ENCODE measurements at places on chromosomes 16 and 17.

GRCh38 chr17:39167476-39167875 lies 1.5 kb upstream of the ARL5C start:
- no peak for DNase-seq

DNA sequence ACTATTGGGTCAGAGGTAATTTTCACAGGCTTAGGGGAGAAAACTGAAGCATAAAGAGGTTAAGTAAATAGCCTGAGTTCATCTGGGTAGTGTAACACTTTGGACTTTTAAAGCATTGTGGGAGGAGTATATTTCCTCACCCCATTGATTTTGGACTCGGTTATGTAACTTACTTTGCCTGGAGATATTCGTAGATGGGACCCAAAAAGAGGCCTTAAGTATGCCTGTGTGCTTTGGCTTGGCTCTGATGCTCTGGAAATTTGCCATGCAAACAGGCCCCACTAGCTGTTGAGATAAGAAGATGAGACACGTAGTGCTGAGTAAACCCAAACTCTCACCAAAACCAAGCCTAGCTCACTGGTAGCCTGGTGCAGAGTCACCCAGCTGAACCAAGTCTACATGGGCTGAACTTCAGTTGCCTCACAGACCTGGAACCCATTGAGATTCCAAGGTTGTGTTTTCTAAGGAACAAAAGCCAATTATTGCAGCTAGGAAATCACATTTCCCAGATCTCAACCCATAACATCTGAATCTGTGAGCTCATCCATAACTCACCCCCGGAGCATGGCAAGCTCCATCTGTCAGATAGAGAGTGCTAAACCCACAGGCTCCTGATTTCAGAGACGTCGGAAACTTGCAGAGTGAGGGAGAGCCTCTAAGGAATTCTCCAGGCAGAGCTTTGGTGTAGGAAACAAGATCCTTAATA lies 536.0 kb upstream of the C16orf82 start:
- no peak for DNase-seq

DNA sequence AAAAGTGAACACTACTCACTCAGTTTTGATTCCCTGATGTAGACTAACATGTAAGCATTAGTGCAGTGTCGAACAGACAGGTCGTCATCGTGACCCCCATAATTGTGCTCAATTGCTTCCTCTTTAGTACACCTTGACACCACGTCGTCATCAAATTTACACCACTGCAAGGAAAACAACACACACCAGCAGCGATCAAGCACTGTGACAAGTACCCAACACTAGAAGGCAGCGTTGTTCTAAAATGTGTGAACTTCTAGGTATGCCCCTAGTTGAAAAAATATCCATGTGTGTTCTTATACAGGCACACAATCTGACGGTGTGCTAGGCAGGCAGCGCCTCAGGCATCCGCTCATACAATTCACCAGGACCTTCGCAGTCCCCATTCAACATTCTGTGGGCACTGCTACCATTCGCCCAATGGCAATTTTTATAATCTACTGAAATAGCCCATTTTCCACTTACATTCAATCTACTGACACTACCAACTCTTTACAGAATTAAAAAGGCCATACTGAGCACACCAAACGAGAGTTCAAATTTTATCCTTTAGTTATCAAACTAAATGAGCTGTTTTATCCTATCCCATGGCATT lies 23.1 kb downstream of the LITAFD start:
- no peak for DNase-seq

- DNase-seq = no peak
Observed at GRCh38 chr17:63841350-63842172, 924 bp downstream of the SMARCD2 start.

GRCh38 chr17:82929011-82929622 lies 89.3 kb upstream of the ZNF750 start:
- no peak for DNase-seq

- DNase-seq = peak; percentile 82
Observed at GRCh38 chr16:30112197-30113030, 923 bp downstream of the GDPD3 start.

- no peak for DNase-seq
Observed at GRCh38 chr17:51189628-51190027, 23.4 kb downstream of the NME2 start.

DNA sequence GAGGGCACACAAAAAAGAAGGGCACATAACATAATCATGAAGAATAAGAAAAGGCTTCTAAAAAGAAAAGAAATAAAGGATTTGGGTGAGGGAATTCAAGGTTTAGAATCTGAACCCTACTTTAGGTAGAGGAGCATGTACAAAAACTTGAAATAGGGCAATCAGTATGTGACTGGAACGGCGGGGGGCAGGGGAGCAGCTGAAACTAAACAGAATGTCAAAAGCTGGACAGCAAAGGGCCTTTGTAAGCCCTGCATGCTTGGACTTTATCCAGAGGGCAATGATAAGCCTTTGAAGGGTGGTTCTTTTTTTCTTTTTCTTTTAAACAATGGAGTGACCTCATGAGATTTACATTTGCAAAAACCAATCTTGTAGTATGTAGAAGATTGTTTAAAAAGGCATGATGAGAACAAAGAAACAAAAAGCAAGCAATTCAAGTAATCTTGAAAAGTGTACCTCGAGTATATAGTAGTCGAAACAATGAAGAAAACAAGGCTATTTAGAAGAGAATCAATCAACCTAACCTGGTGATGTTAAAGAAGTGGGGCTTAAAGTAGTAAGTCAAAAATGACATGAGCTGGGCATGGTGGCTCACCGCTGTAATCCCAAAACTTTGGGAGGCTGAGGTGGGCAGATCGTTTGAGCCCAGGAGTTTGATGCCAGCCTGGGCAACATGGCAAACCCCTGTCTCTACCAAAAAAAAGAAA lies 46.7 kb upstream of the ANKFY1 start:
- no peak for DNase-seq

- no peak for DNase-seq
Observed at GRCh38 chr16:11211061-11211976, 44.7 kb downstream of the SOCS1 start.

GRCh38 chr17:20066253-20066652 lies 57.1 kb downstream of the SPECC1 start:
- no peak for DNase-seq

DNA sequence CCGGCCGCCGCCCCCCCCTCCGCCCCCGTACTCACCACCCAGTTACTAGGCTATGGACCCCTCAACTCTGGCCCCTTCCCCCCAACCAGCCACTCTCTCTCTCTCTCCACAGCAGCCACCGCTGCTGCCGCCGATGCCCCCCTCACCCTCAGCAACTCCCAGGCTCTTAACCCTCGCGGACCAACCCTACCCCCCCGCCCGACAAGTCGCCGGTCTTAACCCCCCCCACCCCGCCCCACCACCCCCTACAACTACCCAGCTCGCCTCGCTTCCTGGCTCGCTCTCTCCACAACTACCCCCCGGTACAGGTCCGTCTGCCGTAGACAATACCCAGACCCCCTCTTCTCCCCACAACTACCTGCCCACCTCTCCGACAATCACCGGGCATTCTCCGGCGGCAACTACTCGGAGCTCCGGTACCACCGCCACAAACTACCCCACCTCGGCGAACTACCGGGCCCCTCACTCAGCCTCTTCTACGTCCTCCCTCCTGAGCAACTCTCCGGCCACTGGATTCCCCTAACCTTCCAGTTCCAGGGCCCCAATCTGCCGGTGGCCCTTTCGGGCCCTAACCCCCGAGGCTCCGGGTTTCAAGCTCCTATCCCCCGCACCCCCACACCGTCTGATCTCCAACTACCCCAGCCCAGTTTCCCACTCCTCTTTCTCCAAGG lies 702 bp downstream of the PHF23 start:
- DNase-seq = no peak

DNA sequence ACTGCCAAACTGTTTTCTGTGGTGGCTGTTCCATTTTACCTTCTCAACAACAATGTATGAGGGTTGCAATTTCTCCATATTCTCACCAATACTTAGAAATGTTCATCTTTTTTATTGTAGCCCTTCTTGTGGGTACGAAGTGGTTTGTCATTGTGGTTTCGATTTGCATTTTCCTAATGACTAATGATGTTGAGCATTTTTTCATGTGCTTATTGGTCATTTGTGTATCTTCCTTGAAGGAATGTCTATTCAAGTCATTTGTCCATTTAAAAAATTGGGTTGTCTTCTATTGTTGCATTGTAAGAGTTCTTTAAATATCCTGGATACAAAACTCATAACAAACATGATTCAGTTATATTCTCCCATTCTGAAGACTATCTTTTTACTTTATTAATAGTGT lies 47.5 kb upstream of the CCL2 start:
- DNase-seq = no peak

- no peak for DNase-seq
Observed at GRCh38 chr16:23521037-23521743, 10.9 kb upstream of the GGA2 start.

DNA sequence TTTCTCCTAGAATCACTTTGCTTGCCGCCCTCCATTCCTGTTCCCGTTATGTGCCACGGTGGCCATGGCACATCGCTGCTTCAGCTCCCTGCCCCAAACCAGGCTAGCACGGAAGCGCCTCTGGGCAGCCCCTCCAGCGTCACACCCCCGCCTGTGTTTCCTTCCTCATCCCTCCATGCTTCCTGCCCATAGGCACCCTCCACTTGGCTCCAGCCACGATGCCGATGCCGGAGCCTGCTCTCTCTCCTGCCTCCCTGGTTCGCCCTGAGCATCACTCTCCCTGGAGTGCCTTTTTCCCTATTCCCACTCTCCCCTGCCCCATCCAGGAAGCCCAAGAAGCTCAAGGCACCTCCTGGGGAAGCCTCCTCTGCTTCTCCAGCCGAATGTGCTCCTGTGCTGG lies 3.2 kb upstream of the ARHGAP23 start:
- no peak for DNase-seq

DNA sequence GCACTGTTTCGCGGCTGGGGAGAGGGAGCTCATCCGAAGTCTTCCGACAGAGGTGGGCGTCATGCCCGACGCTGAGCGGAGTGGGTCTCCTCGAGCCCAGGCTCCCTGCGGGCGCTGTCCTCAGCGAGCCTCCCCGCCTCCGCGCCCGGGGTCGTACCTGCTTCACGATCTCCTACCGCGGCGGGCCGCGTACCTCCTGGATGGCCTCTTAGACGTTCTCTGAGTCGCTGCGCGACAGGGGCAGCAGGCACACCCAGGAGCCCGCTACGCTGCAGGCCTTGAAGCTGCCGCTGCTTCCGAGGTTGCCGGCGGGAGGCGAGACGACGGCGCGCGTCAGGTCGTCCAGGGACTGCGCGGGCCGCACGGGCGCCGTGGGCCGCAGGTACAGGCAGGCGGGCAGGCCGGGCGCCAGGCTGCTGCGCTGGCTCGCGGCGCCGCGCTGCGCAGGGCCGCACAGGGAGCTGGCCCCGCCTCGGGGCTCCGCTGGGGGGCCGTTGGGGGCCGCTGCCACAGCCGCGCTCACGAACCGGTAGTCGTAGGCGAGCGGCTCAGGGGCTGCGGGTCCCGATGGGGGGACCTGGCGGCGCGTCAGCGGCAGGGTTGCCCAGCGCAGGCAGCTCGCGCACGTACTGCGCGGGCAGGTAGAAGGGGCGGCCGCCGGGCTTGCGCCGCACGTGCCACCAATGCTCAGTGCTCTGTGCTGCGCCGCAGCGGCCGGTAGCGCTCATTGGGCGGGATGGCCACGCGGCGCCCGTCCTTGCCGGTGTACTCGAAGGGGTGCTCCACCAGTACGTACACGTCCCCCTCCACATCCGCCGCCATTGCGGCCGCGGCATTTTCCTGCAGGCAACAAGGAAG lies 116.4 kb upstream of the SMURF2 start:
- DNase-seq = no peak

GRCh38 chr17:35934760-35935159 lies 4.2 kb upstream of the RDM1 start:
- DNase-seq = no peak

DNA sequence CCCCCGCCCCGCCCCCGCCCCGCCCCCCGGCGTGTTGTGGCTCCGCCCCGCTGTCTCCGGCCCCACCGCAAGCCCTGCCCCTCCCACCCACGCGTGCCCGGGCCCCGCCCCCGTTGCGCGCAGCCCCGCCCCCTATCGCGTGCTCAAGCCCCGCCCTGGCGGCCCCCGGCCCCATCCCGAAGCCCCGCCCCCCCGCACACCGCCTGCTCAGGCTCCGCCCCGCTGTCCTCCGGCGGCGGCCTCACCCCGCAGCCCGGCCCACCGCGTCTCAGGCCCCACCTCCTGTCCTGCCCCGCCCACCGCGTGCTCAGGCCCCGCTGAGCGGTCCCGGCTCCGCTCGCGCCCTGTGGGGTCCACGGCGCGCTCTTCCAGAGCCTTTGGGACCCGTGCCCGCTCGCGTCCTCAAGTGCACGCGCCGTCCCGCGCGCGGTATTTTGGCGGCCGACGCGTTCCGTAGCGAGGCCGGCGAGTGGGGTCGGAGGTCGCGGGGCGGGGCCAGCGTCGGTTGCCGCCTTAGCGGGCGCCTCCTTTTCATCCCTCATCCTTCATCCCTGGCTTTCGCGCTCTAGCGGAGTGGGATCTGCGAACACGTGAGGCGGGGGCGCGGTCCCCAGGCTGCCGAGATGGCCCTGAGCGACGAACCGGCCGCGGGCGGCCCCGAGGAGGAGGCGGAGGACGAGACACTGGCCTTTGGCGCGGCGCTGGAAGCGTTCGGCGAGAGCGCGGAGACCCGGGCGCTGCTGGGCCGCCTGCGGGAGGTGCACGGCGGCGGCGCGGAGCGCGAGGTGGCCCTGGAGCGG lies at the start of gene TBCD:
Gene TBCD, plus strand, starts transcription at position 495 of the 800 bp plus-strand sequence. Its CDS starts 129 bp downstream, at position 624.
- DNase-seq = peak; percentile 88

- DNase-seq = no peak
Observed at GRCh38 chr17:55478971-55479370, 32.3 kb downstream of the SMIM36 start.

- DNase-seq = no peak
Observed at GRCh38 chr17:13925579-13925978, 143.7 kb upstream of the COX10 start.

- DNase-seq = peak; percentile 78
Observed at GRCh38 chr16:67883872-67884261, 818 bp upstream of the NRN1L start.

- DNase-seq = no peak
Observed at GRCh38 chr16:70703041-70703834, 17.4 kb upstream of the MTSS2 start.

GRCh38 chr16:49782405-49782804 lies 73.5 kb downstream of the ZNF423 start:
- DNase-seq = no peak

DNA sequence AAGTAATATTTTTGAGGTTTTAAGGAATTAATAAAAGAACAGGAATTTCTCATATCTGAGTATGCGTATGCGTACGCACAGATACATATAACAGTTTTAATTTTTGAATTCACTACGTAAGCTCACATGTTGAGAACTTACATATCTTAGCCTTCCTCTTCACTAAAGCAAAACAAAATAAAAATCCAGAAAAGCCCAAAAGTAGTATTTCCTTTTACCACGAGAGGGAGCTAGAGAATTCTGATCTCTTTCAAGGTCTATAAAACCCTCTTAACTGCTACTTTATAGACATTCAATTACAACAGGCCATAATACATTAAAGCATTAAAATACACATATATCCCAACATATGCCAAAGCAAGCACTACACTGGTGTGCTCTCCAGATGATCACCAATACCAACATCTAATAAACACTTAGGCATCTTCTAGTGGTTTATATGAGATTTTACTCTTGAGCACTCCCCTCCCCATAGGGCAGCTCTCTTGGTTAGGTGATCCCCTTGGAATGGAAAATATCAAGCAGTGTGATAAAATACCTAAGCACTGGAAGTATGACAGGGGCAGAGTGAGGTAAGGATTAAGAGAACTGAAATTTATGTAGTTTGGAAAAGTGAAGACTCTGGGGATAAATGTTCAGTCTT lies 94.0 kb downstream of the SKAP1 start:
- no peak for DNase-seq

GRCh38 chr16:85296859-85297660 lies 184.8 kb upstream of the CIBAR2 start:
- DNase-seq = peak; percentile 68

GRCh38 chr16:74079232-74079586 lies 217.4 kb upstream of the PSMD7 start:
- DNase-seq = no peak

GRCh38 chr17:18951941-18952842 lies at the start of gene SLC5A10:
Gene SLC5A10 (plus strand): TSS chr17:18952165. CDS start chr17:18952206, 41 bp downstream.
- no peak for DNase-seq

Measured in stimulated activated CD4-positive, alpha-beta T cell treated with anti-CD3 and anti-CD28 coated beads, Interleukin-2, amount 100 ng/mL, for 24 hours (primary cell).